ENCODE measurements at places on chromosomes 2 and 18.
A peak's percentile ranks its signal among the peaks of the same experiment; 100 is the strongest.

DNA sequence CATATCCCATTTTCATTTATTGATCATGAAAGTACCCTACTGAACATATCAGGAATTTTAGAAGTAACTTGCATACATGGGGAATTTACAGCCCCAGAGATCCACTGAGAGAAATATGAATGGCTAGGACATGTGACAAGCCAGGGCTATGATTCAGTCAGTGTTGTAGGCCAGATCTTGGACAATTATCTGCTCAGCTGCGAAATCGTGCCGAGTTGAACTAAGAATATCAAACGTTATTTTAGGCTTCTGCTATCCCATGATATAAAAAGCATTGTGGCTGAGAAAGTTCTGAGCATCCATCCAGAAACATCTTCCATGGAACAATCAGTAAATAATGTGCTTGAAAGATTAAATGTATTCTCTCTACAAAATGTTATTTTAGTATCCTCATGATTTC lies 85.7 kb upstream of the UNC80 start:
- no peak for DNase-seq

GRCh38 chr18:54769526-54770464 lies 58.5 kb upstream of the RAB27B start:
- no peak for DNase-seq

DNA sequence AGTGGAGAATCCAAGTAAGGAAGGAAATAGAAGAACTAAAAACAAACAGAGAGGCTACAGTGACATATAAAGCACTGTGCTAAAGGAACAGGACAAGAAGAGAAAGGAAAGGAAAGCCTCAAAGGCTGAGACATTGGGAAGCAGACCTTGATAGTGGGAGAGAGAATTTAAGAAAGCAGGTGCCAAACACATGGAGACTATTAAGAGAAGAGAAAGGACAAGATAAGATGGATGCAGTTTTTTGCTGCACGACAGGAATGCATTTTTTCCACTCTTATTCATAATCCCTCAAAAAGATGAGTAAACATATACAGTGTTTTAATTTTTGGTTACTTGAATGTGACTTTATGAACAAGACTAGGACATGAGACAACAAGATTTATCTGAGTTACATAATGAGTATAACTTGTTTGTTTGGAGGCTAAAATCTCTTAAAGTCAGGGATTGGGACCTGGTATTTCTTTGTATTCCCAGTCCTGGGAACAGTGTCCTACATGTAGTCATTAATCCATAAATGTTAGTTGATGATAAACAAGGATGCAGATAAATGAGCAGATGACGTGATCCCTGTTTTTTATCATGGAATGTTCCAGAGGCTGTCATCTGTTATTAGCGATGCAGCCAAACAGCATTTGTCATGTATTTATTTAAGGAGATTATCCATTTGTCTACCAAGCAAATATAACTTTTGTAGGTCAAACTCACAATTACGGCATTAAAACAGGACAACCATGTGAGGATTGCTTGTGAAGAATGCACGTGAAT lies 141.7 kb downstream of the DNER start:
- no peak for DNase-seq

DNA sequence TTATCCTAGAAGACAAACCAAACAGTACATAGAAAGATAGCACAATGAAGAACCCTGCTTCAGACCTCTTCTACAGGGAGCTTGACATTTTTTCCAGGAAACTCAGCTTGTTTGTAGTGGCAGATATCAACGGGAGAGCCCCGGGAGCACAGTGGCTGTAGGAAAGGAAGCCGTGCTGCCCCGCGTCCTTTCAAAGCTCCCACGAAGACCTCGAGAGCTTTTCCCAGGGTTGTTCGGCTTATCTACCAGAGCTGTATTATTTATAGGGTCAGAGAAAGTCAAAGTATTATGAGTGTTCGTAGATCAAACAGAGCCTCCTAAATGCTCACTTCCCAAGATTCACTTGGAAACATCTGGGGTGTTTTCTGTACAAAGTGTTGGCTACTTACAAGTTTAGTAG lies 167.1 kb upstream of the COPS8 start:
- DNase-seq = no peak

DNA sequence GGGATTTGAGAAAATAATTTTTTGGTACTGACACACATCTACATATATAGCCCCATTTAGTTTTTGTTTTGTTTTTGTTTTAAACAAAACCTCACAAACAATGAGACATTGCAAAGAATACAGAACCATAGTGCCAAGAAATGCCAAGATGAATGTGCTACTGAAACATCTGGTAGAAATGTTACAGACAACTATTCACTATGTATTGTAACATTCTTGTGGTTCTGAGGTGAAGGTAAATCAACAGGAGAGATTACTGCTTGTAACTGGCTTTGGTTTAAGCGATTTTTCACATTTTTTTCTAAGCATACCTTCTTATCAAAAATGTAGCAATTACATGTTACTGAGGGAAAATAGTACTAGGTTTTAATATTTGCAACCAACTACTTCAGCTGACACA lies 281.3 kb downstream of the ZNF804A start:
- DNase-seq = no peak

GRCh38 chr2:218894151-218894879 lies 13.7 kb downstream of the WNT10A start:
- no peak for DNase-seq

- DNase-seq = no peak
Observed at GRCh38 chr2:241118737-241119505, 16.8 kb upstream of the MTERF4 start.

GRCh38 chr18:48721312-48721711 lies 182.5 kb downstream of the CTIF start:
- no peak for DNase-seq

GRCh38 chr18:67476585-67476984 lies 39.9 kb downstream of the DSEL start:
- no peak for DNase-seq

DNA sequence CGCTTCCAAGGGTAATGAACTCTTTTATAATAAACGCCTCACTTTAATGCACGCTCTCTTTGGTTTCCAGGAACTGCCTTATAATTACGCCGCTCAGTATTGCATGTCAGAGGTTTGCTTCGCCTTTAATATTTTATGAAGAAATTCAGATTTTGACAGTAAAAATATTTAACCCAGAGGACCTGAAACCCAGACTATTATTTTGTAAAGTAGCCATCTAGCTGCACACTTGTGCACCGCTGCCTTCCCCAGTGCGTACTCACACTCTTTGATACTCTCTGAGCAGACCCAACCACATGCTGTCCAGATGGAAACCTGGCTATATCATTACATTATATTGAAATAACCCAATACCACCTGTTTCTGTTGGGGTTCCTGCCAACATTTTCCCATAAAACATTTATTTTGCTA lies 270.1 kb downstream of the C1D start:
- DNase-seq = no peak

DNA sequence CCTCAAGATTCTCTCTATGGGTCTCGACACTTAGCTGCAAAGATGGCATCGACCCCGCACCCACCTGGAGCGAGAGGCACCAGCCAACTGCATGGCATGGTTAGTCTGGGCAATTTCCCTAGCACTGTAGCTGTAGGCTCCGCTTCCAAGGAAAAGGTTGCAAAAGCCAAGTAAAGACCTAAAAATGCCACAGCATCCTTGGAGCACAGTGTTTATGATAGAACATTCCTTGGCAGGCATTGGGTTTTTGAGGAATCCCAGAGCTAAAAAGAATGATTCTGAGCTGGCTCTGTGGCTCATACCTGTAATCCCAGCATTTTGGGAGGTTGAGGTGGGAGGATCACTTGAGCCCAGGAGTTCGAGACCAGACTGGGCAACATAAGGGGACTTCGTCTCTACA lies 22.9 kb downstream of the QPCT start:
- no peak for DNase-seq

- no peak for DNase-seq
Observed at GRCh38 chr2:236794176-236794957, 224.7 kb downstream of the ACKR3 start.

DNA sequence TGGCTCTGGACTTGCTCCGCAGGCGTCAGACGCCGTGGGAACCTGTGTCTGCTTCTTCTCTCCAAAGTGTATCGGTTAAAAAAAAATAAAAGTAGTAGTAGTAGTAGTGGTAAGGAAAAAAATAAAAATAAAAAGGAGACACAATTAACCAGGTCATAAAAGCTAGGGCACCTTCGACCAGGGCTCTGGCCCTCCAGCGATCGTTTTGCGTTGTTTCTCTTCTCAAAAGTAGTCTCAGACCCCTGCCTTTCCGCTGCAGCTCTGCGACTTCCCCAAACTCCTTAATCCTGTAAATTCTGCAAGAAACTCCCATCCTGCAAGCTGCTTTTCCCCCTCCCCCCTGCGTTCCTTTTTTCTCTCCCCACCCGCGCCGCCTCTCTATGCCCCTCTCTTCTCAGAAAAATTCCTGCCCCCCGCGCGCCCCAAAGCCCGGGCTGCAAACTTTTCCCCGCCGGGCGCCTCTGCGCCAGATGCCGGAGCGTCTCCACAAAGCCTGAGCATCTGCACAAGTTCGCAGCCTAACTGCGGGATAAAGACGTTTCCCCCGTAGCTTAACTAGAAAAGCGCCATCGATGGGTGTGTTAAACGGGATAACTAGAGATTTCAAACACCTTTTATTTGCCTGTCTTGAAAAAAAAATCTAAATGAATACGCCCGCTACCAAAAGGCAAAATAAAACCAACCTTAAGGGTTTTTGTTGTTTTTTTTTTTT lies 1.8 kb upstream of the SALL3 start:
- DNase-seq = no peak

DNA sequence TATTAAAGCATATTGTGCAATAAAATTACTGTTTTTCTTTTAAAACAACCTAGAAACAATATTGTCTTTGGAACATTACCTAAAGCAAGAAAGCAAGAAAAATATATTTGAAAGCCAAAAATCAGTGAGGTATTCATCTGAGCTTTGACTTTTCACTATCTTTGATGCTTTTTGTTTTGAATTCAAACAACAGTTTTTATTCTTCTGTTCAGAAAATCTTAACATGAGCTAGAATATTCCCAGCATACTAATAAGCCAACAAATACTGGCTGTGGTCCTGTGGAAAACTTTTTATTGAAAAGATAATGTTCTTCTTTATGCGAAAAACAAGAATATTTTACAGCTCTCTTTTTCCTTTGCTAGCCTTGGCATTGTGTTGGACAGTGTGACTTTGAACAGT lies 19.8 kb downstream of the FAM171B start:
- no peak for DNase-seq

- DNase-seq = no peak
Observed at GRCh38 chr2:40625849-40626248, 174.0 kb upstream of the SLC8A1 start.

DNA sequence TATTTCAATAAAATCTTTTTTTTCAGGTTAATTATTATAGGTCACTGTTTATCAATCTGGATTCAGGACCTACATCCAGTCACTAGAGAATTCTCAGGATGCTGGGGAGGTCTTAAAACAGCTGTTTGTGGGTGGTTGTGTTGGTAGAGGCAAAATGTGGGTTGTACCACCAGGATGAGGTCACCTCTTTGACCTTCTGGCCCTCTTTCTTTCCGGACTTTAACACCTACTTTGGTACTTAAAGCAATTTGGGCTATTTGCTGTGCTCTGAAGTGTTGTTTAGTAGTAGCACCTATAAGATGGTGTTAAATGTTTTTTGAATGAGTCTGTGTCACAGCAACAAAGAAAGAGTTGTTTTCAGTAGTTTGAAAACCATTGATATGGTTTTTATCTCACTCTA lies 14.6 kb downstream of the EML4 start:
- no peak for DNase-seq

GRCh38 chr2:6082625-6083018 lies 390.4 kb downstream of the SOX11 start:
- no peak for DNase-seq

- no peak for DNase-seq
Observed at GRCh38 chr2:165778187-165778556, 15.9 kb downstream of the GALNT3 start.

DNA sequence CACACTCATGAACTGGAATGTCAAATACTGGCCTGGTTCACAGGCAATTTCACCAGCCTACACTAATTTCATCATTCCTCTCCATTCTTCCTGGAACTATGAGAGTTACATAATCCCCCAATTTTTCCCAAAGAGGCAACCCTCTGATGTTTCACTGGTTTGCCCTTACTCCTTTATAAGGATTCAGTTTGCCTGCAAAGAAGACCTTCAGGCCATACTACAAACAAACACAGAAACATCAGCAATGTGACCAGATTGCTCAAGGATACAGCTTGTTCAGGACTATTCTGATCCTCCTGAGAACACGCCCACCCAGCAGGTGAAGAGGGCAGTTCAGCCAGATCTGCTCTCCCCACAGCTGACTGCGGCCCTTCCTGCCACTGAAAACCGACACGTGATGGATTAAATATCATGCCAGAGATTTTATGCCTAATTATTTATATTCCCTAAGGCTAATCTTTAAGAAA lies 215.5 kb downstream of the ETAA1 start:
- DNase-seq = no peak

- DNase-seq = no peak
Observed at GRCh38 chr2:236852100-236852976, 233.4 kb upstream of the COPS8 start.

- no peak for DNase-seq
Observed at GRCh38 chr2:176621350-176621749, 352.1 kb downstream of the MTX2 start.

GRCh38 chr18:23135550-23136325 lies 453 bp downstream of the CABLES1 start:
- DNase-seq = peak; percentile 24

DNA sequence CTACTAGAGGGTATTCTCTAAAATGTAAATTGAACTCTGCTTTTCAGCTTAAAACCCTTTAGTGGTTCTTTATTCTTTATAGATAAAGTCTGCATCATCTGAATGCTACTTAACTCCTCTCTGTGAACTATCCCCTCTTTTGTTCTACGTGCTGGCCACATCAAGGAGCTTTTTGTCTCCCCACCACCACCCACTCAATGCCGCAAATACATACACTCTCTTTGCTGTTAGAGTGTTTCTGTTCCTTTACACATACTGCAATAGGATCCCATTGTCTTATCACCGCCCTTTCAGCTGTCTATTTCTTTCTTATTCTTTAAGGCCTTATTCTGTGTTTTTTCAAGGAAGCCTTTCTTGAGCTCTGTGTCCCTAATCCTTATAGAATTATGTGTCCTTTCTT lies 83.3 kb downstream of the EML4 start:
- no peak for DNase-seq

GRCh38 chr2:182915369-182916326 lies 49.2 kb upstream of the FRZB start:
- no peak for DNase-seq

DNA sequence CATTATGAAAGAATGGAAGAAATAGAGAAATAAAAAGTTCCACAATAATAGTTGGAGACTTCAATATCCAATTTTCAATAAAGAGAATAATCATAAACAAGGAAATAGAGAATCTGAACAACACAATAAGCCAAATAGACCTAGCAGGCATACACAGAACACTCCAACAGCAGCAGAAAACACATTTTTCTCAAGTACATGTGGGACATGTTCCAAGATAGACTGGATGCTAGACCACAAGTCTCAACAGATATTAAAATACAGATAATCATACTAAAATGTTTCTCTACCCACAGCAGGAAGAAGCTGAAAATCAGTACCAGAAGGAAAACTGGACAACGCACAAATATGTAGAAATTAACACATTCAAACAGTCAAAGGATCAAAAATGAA lies 113.9 kb downstream of the USP34 start:
- DNase-seq = no peak

GRCh38 chr2:15189216-15189615 lies 371.9 kb downstream of the NBAS start:
- DNase-seq = no peak
